ENCODE measurements at places on chromosomes 16 and 17. TPM values are rescaled to one million over a fixed set of nuclear protein-coding genes. Genes with fewer than 3 reads are reported as not detected.

Gene TNFRSF17
- total RNA-seq: not detected

Gene CDK5R1
- total RNA-seq: 1.3 TPM

Gene KRT15
- total RNA-seq: not detected

Gene ITGA2B
- 0.78 TPM for total RNA-seq

Gene TBC1D3
- total RNA-seq: not detected

Gene KLHL11
- 3.7 TPM for total RNA-seq

Gene HOXB5
- total RNA-seq: not detected

Gene SLFN14
- not detected for total RNA-seq

Gene GP2
- not detected for total RNA-seq

Gene FBXL16
- total RNA-seq: not detected

Gene POLR3E
- 36.4 TPM for total RNA-seq

Gene ZG16
- not detected for total RNA-seq

Gene TSNAXIP1
- total RNA-seq: 0.41 TPM

Gene NPIPB4
- total RNA-seq: 21.2 TPM

Gene C17orf67
- 1.1 TPM for total RNA-seq

Gene TK2
- 18.6 TPM for total RNA-seq

DNA sequence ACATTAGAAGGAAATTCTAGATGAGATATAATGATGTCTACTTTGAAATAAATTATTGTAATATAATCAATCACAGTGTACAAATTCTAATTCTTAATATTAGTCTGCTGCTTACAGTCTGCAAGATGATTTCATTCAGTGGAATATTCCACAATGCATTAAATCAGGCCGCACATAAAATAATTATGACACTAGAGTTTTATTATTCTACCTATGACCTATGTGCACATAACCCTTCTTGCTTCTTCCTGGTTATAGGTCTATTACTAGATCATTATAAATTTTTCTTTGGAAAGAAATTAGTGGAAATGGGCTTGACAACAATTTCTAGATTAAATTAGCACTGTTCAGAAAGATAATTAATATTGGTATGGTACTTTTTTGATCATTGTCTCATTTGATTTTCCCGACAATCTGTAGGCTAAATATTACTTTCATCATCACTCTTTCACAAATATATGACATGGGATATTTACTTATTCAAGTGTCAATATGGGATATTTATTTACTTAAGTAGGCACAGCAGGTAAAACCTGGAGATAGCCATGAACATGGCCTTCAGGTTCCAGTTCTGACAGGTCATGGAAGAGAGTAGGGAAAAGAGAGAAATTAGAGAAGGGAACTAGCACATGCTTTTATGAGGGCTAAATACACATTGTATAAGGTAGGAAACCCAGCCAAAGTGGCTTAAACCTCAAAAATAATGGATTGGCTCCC, 476.4 kb downstream of the TOX3 start:
- no peak for DNase-seq

- DNase-seq: peak; percentile 17
Observed at GRCh38 chr17:81384929-81385319, 10.3 kb upstream of the BAHCC1 start.

DNA sequence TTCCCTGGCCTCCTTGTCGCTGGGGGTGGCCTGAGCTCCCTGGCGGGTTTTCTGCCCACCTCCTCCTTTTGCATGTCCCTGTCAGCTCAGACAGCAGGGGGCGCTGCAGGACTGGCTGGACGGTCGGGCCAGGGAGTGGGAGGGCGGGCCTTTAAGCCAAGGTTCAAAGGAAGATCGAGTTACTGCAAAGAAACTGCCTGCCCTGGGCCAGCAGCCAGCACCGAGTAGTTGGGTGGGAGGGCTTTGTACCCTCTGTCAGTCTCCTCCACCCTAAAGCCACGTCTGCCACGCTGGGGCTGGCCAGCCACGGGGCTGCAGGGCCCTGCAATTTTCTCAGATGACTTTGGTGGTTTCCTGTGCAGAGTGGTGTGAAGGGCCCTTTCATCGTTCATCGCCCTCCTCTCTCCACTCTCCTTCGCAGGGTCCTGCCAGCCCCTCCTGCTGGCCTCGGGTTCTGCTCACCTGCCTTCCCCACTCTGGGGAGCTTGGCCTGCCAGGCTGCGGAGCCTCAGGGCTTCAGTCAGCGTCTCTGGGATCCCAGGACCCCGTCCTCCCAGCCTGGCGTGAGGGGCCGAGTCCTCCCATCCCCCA, 12.3 kb downstream of the GPR142 start:
- peak; percentile 97 for DNase-seq

GRCh38 chr17:50201276-50201854, at the start of gene COL1A1:
Gene COL1A1 (minus strand): TSS chr17:50201631. CDS start chr17:50201513, 118 bp downstream.
- peak; percentile 89 for DNase-seq

DNA sequence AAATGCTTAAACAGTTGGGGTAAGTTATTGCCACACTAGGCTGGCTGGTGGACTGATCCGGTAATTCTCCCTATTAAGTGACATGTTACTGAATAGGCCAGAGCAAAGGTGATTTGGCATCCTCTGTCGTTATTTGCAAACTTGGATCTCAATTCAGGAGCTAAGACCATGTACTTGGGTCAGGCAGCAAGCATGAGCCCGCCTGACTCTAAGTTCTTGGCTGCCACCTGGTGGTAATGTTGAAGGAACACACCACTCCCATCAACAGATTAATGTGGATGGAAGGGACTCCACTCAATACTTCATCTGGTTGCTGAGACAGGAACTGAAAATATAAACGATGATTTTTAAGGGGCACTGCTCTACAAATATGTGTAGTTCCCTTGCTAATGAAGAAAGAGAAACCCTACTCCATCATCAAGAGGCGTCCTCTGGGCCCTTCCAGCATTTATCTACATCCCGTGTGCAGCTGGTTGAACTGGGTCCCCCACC, 70.8 kb downstream of the EMP2 start:
- DNase-seq: no peak

- no peak for DNase-seq
Observed at GRCh38 chr17:32586666-32587065, 99.9 kb downstream of the CDK5R1 start.

- DNase-seq: no peak
Observed at GRCh38 chr16:30805056-30805369, 18.0 kb upstream of the ZNF629 start.

DNA sequence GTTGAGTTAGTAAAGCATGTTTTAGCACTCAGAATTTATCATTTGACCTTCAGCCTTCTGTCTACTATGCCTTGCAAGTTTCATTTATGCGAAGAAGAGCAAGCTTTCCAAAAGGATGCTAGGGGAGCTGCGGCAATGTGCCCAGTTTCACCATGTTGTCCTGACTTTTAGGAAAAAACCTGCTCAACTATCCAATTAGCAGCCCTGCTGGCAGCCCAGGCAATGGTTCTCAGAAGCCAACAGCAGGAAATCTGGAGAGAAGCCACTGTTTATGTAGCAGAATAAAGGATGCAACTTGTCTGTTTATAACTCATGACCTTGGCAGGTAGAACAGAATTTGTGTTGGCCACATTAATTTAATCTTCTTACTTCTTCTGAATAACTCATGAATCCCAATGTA, 230.8 kb downstream of the ABCC12 start:
- no peak for DNase-seq

- DNase-seq: no peak
Observed at GRCh38 chr17:6748617-6749016, 7.2 kb upstream of the XAF1 start.

DNA sequence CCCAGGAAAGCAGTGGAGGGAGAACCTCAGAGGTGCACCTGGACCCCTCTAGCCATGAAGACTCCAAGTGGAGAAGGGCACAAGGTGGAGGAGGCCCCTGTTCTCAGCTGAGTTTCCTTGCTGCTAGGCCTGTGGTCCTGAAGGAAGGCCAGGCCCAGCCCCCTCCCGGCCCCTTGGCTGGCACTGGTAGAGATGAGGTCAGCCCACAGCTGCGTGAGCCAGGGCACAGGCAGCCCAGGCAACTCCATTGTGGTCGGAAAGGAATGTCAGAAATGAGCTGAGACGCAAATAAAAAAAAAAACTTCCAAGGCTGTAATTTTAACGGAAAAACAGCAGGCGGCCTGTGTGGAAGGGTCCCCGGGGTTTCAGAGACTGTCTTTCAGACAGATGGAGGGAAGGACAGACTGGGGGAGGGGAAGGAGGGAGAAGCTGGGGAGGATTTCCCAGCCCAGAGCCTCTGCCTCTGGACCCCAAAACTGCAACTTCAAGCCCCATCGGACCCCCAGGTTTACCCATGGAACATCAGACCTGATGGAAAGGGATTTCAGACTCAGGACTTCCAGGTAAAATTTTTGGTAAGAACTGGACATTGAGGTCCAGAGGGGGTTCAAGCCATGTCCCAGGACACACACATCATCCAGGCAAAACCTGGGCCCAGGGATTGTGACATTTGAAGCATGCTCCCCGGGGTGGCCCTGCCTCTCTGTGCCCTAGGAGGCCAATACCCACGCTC, 25.6 kb upstream of the MRPS23 start:
- peak; percentile 86 for DNase-seq

DNA sequence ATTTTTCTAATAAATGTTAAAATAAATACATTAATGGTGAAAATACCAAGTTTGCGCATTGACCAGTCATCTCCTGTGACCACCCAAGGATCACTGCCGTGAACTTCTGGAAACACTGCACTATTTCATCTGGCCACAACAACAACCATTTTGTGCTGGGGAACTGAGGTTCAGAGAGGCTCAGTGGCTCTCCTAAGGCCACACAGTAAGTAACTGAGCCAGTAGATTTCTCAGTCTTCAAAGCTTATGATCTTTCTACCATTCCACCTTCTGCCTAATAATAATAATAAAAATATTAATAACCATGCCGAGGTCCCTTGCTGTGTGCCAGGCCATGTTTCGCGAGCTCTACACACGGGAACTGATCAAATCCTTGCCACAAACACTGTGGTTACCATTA, 182.0 kb downstream of the IRF8 start:
- DNase-seq: no peak

- DNase-seq: no peak
Observed at GRCh38 chr17:48609759-48610281, 997 bp downstream of the HOXB7 start.

DNA sequence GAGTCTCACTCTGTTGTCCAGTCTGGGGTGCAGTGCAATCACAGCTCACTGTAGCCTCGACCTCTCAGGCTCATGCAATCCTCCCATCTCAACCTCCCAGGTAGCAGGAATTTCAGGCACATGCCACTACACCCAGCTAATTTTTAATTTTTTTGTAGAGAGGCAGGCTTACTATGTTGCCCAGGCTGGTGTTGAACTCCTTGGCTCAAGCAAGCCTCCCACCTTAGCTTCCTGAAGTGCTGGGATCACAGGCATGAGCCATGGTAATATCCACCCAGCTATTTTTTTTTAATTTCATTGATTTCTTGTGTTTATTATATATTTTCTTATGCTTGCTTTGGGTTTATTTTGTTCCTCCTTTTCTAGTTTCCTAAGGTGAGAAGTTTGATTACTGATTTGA, 33.9 kb upstream of the NACA2 start:
- no peak for DNase-seq

GRCh38 chr17:50601823-50602375, 32.8 kb upstream of the ABCC3 start:
- DNase-seq: no peak

DNA sequence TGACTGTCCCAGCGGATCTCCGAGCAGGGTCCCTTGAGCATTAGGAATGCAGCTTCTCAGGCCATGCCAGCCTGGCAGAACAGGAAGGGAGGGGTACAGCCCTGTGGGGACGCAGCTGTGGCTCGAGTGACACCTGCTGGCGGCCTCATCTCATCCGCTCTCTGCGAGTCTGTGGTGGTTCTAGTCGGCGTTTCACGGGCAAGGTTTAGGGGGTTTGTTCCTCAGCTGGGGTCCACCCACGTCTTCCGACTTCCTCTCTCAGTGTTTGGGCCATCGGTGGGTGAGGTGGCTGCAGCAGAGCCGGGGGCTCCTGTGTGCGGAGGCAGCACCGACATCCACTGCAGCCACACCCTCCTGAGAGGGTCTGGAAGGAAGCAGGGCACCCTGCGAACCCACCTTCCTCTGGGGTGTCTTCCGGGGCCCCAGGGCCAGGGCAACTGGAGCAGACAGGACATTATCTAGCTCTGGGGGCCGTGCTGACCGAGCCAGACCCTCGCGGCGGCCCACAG, 33.3 kb downstream of the JPH3 start:
- peak; percentile 71 for DNase-seq

- DNase-seq: no peak
Observed at GRCh38 chr17:56761387-56761786, 72.3 kb downstream of the C17orf67 start.

DNA sequence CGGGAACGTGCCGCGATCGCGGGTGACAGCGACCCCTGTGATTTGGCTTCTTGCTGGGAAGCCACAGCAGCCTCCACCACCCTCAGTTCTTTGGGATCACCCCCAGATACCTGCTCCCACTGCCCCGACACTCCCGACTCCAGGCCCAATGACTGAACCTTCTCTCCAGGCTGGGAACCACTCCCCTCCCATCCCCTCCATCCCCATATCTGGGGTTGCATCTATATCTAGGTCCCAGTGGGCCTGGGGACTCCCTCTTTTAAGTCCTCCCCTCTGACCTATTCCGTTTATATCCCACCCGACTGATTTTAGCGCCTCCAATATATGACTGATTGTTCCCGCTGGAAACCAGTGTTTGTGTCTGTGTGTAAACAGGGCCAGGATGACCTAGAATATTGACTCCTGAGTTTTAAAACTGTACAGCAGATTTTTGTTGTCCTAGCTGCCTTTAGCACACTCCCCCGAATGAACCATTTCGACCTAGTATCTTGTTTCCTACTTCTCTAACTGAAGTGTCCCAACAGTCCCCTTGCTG, 667 bp downstream of the PSMD3 start:
- no peak for DNase-seq

Data from Right ventricle myocardium inferior (tissue), 1 donor.